ENCODE measurements at places on chromosomes 7 and 10.

DNA sequence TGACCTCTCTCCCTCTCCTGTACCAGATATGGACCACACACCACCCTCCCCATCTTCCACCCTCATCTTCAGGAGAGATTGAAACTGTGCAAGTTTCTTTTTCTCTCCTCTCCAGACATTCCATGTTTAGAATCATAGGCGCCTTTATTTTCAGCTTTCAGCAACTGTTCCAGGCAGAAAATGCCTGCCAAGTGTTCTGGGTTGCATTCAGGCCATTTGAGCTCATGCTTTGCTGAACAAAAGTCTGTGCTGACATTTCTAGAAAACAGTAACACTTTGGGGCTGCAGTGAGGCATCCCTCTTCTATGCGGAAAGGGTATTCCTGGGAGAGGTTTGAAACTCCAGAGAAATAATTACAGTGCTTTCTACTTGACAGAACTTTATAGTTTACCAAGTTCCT, 361.7 kb downstream of the GPAM start:
- DNase-seq, result no peak

DNA sequence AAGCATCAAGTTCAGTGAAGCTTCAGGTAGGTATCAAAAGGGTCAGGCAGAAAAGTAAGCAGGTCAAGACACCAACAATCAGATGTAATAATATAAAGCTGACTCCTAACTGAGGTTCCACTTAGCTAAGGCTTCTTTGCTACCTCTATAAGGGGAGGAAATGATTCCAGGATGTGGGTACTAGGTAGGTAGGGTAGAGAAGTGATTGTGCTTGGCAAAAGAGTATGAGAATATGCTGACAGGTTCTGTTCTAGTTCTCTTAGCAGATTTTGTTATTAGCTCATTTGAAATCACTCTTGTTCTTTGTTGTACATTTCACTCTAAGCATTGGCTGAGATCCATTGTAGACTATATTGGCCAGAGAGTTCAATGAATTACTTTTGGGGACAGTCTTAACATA, 40.7 kb upstream of the CBLL1 start:
- DNase-seq, result no peak

DNA sequence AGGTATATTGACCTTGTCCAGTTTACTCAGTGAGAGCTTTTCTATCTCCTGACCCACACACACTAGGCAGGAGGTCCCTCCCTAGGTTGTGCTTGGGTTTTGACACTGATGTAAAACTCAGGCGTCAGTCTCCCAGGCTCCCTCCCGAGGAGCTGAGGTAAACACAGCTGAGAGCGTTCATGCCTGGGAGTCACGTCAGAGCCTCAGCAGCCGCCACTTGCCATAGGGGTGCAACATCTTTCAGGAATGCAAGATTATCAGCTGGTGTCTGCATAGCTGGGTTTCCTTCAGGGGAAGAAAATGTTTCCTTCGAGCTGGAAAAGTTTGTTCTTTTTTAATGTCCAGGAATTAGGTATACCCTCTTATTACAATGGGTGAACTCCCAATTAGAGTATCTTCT, 70.6 kb downstream of the FGFR2 start:
- DNase-seq, result no peak

DNA sequence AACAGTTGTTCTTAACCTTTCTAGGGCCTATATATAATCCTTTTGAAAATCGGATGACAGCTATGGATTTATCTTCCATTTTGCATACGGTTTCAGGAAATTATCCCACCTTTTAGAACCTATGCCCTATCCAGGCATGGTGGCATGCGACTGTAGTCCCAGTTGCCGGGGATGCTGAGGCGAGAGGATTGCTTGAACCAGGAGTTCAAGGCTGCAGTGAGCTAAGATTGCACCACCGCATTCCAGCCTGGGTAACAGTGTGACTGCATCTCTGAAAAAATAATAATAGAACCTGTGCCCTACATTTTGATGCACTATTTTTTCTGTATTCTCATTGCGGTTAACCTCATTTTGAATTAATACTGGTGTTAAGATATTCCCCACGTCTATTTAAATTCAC, 11.6 kb downstream of the CCAR1 start:
- DNase-seq, result no peak

GRCh38 chr7:137846827-137847567, at the start of gene DGKI:
DGKI (minus strand) TSS chr7:137846974.
- no peak for DNase-seq

DNA sequence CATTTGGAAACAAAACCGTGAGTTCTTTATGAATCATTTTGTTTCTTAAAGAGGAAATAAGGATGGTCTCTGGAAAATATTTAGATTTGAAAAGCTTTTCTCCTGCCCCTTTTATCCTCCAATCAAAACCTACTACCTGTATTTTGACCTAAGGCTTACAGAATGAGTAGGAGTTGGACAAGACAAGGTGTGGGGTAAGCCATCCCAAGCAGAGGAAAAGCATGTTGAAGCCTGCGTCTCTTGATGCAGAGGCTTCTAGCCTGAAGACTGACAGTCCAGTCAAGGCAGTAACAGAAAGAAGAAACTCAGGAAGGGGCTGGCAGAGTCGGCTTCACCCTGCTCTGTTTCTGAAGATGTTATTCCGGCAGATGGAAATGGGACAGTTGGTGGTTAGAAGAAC, 551.1 kb downstream of the SORCS3 start:
- DNase-seq, result no peak

- DNase-seq, result no peak
These were observed 46.9 kb upstream of the GNAI1 start for GRCh38 chr7:80087771-80088170.

- DNase-seq, result no peak
These were observed 19.1 kb downstream of the DNAJB12 start for GRCh38 chr10:72335394-72336258.

DNA sequence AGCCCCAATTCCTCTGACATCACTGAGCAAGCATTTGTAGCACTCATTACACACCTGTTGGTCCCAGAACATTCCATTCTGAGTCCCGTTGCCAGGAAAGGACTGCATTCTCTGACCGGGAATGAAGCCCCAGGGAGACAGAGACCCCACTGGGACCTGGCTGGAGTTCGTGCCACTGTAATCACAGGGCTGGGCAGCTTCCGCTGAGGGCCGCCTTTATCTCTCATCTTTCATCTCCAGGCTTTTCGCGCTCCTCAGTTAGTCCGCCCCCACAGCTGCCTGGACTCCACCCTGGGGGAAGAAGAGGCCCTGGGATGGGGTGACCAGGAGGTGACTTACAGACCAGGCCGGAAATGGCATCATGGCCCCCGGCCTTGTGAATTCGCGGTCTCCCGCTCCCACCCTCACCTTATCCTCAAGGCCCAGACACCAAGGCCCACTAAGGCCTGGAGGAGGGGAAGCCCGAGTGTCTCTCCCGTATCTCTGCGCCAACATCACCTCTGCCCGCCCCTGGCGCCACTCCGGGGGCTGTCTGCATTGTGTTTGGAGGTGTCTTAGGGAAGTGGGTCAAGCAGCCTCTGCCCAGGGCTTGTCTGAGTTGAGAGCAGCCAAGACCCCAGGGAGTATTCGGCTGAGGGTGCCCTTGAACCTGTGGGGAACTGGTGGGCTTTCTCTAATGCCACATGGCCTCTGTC, 75.4 kb downstream of the PROSER2 start:
- DNase-seq, result no peak

DNA sequence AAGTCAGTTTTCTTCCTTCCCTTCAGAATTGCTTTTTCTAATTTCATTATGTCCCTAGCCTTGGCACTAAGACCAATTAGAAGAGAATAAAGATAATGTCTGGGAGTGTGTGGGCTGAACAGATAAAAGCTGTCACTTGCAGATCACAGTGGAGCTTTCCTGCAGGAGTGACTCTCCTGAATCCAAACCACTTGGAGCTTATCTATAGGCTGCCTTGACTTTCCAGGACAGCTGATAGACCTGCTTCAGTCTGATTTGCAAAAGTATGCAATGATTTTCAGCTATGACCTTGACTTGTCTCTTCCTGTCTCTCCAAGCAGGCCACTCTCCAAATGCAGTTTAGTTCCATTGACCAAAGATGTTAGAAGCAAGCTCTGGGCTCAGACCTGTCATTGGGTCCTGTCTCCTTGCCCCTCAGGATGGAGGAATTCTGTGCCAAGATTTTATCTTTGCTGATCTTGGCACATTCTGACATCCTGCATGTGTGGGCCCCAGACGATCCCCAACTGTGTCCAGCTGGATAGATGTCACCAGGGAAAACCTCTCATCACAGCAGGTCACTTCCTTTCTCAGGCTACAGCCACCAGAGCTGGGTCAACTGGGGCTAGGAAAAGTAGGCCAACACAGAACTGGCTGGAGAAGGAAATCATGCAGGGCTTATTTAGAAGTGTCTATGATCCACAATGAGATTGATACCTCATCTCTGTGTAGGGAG, 120.9 kb upstream of the ZNF438 start:
- DNase-seq, result no peak

DNA sequence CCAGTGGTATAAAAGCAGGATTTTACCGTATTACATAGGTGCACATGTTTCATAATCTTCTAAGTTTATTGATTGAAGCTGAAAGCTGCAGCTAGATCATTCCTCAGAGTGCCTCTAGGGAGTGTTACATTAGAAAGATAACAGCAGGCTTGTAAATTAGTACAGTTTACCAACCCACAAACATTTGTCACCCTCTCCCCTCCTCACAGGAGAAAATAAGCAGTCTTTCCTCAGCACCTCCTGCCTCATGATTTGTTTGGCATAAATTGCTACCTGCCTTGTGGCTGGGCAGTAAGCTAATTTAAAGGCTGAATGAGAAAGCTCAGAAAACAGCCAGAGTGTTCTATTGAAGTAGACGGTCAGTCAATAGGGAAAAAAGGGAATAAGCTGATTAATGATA, 74.2 kb downstream of the NXPH1 start:
- no peak for DNase-seq

DNA sequence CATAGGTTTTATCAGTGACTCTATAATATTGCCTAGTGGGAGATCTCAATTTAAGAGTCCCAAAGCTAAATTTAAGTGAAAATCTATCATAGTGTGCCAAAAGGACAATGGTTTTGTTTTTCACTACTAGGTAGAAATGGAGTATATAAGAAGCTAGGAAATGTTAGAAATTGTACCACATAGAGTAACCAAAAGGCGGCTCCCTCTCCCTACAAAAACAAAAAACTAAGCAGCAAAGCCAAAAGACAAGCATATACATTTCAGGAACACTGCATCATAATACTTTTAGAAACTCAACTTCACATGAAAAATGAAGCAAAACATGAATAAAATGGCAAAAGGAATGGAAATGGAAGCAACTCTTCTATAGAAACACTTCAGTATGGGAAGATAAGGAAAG, 271.6 kb downstream of the CACNA2D1 start:
- DNase-seq, result no peak

DNA sequence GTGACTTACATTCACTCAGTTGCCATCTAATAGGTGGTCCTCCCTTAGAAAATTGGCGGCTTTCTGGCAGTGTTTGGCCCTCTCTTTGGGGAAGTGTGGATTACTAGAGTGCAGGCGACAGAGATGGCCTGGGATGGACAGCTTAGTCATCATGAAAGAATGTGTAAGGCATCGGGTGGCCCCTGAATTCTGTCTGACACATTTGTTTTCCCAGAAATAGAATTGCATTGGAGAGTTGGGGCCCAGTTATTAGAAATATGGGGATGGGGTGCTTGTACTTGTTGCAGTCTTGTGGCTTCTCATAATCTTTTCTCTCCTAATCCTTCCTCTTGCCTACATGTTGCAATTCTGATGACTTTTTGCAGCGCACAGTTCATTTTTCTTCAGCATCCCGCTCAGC, 13.8 kb downstream of the TCF7L2 start:
- DNase-seq, result no peak

DNA sequence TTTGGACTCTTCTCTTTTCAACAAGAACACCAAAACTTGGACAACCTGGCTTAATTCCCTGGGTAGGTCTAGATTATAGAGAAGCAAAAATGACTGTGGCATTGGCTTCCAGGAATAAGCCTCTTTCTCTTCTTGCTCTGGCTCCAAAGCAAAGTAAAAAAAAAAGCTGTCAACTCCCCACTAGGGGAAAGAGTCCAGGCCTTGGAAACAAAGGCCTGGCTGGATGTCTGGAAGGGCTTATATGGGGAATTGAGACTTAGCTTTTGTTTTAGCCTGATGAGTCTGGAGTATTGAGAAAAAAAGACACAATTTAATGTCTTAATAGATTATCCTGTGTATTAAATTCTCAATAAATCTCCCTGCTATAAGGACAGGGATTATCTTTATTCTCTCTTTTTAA, 300.6 kb downstream of the SORCS3 start:
- DNase-seq, result no peak

GRCh38 chr7:103879928-103880600, 109.4 kb downstream of the RELN start:
- no peak for DNase-seq

DNA sequence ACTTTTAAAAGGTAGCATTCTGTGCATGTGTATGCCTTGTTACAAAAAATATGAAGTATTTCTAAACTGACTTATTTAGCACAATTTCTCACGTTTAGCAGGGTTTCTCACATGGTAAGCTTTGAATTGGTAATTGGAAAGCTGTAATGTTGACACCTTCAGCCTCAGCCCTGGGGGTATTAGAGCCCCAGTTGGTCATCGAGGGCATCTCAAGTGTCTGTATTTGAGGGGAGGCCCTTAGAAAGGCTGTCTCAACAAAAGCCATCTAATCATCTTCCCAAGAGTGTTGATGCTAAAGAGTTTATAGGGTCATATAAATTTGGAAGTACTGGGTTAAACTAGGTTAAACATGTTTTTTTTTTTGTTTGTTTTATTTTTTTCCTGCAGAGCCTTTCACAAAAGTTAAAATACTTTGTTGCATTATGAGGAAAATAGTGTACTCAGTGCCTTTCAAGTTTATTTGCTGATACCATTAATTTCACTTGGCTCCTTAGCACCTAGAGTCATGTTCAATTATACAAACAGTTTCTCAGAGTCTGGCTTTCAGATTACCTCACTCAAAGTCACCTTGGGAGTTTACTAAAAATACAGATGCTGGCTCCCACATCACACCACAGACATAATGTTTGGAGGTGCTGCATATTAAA, 134.0 kb downstream of the CD36 start:
- DNase-seq, result no peak

DNA sequence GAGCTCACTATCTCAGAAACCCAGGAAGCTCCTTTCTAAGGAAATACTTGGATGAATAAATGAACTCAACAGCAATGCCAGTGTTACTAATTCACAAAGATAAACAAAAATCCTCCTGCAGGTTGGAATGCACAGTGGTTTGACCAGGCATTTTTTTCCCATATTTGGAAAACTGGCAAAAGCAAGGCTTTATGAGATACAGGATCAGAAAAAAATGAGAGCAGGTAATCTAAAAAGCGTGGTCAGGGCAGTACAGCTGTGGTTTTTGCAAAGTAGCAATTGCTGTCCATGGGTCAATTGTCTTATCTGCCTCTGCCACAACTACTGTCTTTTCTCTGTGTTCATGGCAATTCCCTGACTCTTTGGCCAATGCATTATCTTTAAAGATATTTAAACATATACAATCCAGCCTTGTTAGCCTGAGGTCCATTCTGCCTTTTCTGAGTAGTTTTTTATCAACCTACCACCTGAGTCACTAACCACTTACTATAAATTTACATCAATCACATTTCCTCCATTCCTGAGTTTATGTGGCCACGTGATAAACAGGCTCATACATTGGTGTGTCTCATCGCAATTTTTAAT, 564.5 kb upstream of the IGFBP3 start:
- DNase-seq, result no peak

GRCh38 chr7:117612637-117613036, 132.8 kb downstream of the CFTR start:
- no peak for DNase-seq

GRCh38 chr10:122703483-122704448, 4.1 kb upstream of the C10orf120 start:
- no peak for DNase-seq
